ENCODE measurements at places on chromosomes 4 and X.

DNA sequence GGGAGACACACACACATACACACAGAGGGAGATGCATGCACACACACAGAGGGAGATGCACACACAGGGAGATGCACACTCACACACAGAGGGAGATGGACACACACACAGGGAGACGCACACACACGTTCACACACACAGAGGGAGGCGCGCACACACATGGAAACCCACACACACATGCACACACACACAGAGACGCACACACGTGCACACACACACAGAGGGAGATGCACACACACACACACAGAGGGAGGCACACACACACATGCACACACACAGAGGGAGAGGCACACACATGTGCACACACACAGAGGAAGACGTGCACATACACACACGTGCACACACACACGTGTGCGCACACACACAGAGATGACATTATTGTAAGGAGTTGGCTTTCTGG lies 79.1 kb downstream of the HMX1 start:
- DNase-seq: no peak

- DNase-seq: no peak
Observed at GRCh38 chrX:19514791-19515614, at the start of gene MAP3K15. Gene MAP3K15, minus strand, starts transcription at chrX:19515508. Its CDS starts 247 bp downstream, at chrX:19515261.

DNA sequence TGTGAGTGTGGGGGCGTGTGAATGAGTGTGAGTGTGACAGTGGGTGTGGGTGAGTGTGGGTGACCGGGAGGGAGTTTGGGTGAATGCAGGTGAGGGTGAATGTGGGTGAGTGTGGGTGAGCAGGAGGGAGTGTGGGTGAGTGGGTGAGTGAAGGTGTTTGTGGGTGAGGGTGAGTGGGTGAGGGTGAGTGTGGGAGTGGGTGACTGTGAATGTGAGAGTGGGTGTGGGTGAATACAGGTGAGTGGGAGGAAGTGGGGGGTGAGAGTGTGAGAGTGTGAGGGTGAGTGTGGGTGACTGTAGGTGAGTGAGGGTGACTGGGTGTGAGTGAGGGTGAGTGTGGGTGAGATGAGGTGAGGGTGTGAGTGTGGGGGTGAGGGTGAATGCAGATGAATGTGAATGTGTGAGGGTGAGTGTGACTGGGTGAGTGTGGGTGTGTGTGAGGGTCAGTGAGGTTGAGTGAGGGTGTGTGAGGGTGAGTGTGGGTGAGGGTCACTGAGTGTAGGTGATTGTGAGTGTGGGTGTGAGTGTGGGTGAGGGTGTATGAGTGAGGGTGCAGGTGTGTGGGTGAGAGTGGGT lies 1677.3 kb upstream of the TENM3 start:
- no peak for DNase-seq

- no peak for DNase-seq
Observed at GRCh38 chr4:171639540-171639939, 173.7 kb upstream of the GALNTL6 start.

DNA sequence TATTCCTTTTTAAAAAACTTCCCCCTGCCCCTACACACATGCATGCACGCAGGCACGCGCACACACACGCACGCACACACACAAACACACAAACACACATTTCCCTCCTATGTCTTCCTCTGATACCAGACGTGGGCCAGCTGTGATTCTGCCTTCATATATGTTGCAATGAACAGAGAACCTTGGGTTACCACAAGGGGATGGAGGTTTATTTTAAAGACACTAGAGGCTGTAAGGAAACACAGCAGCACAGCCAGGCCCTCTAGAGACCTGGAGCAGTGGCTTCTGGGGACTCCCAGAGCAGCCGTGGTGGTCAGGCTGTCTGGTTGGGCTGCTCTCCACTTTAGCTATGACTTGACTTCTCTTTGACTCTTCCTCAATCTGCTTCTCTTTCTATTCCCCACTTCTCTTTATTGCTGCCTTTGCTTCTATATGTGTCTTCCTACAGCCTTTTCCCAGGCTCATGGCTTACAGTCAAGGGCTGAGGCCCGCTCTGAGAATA lies 3.2 kb upstream of the TLR10 start:
- DNase-seq: no peak

DNA sequence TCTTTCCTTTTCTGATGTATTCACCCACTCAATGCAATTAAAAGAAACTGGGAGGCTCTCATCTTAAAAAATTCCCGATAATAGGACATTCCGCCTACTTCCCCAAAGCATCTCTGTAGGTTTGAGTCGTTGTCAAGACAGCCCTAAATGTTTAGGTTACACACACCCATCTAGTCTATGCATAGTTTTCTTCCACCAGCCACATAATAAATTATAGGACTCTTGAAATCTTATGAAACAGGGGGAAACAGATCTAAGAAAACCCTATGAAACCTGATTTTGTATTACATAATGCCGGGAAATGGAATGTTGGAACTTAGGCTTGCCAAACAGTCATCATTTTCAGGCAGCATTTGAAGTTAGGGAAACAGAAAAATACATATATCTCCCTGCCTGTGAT lies 150.0 kb downstream of the PRKX start:
- DNase-seq: no peak

- no peak for DNase-seq
Observed at GRCh38 chr4:79673898-79674297, 265.9 kb upstream of the GK2 start.

GRCh38 chrX:24482823-24483415 lies 17.8 kb downstream of the PDK3 start:
- DNase-seq: no peak

GRCh38 chr4:15912961-15913630 lies 25.4 kb downstream of the FGFBP1 start:
- no peak for DNase-seq

- DNase-seq: no peak
Observed at GRCh38 chr4:17930256-17930655, 91.3 kb downstream of the LCORL start.

GRCh38 chr4:169489306-169489705 lies 123.1 kb downstream of the NEK1 start:
- DNase-seq: no peak

DNA sequence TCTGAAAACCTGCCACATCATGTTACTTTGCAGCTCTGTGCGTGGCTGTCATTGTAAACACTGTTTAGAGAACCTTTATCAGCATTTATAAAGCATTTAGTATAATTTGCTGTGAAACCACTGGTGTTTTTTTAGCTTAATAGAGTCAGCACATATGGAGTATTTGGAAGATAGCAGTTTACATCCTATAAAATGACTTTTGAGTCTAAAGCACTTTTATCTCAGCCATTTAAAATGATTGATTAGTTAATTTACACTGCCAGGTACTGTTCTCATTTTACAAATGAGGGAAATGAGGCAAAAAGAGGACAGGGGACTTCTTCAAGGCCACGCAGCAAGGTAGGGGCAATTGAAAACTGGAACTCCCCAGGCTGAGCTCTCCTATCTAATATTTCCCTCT lies 181.7 kb downstream of the FRMPD4 start:
- DNase-seq: no peak

GRCh38 chr4:87409420-87409939 lies 12.9 kb upstream of the NUDT9 start:
- DNase-seq: no peak

- DNase-seq: no peak
Observed at GRCh38 chr4:1283711-1284110, 6.0 kb upstream of the MAEA start.

GRCh38 chr4:167084321-167084720 lies 150.0 kb downstream of the SPOCK3 start:
- DNase-seq: no peak

GRCh38 chr4:26076000-26076587 lies 162.1 kb downstream of the SMIM20 start:
- no peak for DNase-seq

DNA sequence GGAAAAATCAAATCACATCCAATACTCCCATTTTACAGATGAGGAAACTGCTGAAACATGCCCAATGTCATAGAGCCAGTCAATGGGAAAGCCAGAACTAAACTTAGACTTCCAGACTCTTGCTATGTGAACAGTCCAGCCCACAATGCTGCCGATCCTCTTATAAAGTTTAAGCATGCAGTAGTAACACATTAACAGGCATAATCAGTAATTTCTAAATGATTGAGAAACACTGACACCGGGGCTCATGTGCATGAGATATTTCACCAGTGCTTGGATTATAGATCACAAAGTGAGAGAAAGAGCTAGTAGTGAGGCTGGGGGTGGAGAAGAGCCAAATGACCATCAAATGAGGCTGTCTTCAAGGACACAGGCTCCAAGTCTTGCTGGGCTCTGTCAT lies 2.5 kb downstream of the BDH2 start:
- DNase-seq: no peak

- no peak for DNase-seq
Observed at GRCh38 chr4:142845293-142846107, 601 bp downstream of the INPP4B start.

DNA sequence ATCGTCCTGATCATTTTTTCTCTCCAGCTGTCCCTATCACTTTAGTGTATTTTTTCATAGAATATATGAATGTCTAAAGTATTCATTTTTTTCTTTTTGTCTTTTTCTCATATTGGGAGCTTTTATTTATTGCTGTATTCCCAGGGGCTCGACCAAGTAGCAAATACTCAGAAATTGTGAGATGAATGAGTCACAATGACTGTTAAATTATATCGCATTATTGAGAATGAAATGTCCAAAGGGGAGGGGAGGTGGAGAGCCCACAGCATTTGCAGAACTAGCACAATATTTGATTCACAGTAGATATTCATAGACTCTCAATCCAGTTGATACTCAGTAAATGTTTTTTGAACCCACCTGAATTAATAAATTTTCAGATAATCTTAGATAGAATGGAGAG lies 543.6 kb upstream of the FAM241A start:
- DNase-seq: no peak

GRCh38 chrX:85108165-85108564 lies 104.5 kb downstream of the APOOL start:
- no peak for DNase-seq

DNA sequence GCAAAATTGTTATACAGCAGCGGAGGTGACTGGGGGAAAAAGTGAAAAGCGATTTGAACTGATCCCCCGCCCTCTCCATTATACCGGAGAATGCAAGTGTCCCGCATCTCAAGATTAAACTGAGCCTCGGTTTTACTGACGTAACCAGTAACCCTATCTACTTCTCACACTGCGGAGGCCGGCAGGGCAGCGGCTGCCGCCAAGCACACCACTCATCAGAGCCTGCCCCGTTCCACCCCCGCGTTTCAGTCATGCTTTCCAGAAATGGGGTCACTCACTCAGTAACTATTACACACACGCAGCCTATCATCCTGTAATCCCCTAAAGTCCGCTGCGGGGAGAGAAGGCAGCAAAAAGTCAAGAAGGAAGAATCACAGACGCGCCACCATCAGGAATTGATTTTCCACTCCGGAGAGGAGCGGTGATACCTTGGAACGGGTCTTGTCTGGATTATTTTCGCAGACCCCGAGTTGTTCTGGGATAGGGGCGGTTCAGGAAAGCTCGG lies 1.4 kb downstream of the RPS6KA3 start:
- DNase-seq: no peak

GRCh38 chr4:10704430-10704810 lies 19.9 kb upstream of the CLNK start:
- no peak for DNase-seq

GRCh38 chr4:2375427-2375826 lies 43.0 kb downstream of the ZFYVE28 start:
- DNase-seq: no peak

GRCh38 chr4:141807103-141807891 lies 170.9 kb downstream of the IL15 start:
- DNase-seq: no peak

- no peak for DNase-seq
Observed at GRCh38 chrX:72105436-72105835, 26.3 kb downstream of the RTL5 start.

DNA sequence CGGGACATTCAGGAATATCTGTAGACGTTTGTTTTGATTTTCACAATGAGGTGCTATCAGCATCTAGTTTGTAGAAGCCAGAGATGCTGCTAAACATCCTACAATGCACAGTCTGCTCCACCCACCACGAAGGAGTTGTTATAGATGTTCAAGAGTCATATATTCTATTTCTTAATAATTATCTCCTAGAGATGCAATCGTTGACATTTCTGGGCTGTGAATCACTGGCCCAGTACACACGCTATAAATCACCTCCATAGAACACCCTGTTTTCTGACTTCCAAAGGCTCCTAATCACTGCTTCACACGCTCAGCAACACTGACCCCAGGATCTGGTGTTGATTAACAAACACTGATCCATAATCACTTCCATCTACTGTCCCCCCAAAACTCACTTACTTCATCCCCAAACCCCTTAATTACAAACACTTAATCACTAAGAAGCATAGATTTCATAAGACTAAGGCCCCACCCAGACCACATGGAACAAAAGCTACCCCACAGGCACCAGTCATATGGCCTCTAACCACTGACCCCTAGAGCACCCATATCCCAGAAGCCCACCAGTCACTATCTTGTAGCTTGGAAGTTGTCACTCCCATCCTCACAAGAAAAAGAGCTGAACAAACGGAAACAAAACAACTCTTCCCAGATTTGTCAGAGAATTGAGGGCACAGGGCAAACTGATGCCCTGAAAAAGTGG lies 31.7 kb upstream of the ZNF41 start:
- DNase-seq: no peak

DNA sequence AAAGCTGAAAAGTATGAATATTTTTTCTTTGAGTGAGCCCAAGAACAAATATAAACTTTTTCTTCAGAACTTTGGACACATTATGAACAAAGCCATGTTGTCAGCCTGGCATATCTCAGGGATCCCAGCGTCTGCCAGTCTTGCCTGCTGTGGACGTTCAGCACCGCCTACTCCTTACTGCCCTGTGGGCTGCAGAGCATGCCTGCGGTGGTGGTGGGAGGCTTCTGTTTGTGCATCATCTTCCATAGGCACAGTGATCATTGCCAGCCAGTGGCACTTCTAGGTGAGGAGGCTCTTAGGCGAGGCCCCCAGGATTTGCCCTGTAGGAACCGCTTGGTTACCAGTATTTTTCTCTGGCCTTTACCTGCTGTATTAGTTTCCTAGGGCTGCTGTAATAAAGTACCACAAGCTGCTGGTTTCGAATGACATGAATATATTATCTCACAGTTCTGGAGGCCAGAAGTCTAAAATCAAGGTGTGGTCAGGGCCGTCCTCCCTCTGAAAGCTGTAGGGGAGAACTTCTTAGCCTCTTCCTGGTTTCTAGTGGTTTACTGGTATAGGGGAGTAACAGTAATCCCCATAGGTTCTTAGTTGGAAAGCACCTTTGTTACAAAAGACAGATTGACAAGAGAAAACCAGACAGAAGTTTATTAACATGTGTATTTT lies 15.4 kb downstream of the ANXA3 start:
- no peak for DNase-seq
